ENCODE measurements at places on chromosomes 3 and 15. TPM values are rescaled to one million over a fixed set of nuclear protein-coding genes. Genes with fewer than 3 reads are reported as not detected.

The NEK11 gene
- 1.0 TPM for total RNA-seq

The RAB6B gene
- 0.41 TPM for total RNA-seq

The TAGLN3 gene
- 10.9 TPM for total RNA-seq

The CACNA2D3 gene
- 0.27 TPM for total RNA-seq

The VWA5B2 gene
- not detected for total RNA-seq

The CAMP gene
- 2.4 TPM for total RNA-seq

The PLSCR2 gene
- not detected for total RNA-seq

The KCNMB3 gene
- 1.1 TPM for total RNA-seq

The GPR15 gene
- total RNA-seq, result not detected

The KLHL6 gene
- not detected for total RNA-seq

The NME9 gene
- 0.19 TPM for total RNA-seq
